ENCODE measurements at places on chromosomes 11 and 22.

DNA sequence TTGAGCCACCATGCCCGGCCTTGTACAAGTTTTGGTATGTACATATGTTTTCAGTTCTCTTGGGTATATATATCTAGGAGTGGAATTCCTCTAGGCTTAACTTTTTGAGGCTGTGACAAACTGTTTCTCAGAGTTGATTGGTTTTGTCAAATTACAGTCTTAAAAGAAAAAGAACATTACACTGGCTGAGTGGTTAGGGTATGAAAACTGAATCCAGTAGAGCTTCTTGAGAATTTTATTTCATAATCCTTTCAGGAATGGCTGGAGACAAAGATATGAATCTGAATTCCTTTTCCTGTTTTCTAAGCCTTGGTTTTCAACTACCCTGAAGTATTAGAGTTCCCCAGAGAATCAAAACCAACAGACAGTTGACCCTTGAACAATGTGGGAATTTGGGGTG, 6.5 kb downstream of the METTL15 start:
- DNase-seq: no peak

- no peak for DNase-seq
Observed at GRCh38 chr11:65412271-65413076, 10.1 kb upstream of the NEAT1 start.

DNA sequence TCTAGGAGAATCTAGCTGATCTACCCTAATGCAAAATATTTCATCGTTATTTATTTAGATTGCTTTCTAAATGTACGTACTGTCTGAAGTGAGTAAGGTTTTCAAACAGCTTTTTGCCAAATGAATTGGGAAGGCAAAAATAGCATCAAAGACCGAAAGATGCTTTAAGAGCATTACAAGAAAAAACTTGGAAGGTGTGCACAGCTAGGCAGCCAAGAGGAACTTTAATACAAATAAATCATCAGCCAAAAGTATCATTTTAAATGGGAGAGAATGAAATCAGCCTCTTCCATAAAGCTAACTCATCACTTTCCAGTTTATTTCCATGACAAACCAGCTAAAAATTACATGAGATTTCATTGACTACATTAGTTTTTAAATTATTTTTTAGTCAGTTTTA, 30.2 kb upstream of the CFAP300 start:
- no peak for DNase-seq

DNA sequence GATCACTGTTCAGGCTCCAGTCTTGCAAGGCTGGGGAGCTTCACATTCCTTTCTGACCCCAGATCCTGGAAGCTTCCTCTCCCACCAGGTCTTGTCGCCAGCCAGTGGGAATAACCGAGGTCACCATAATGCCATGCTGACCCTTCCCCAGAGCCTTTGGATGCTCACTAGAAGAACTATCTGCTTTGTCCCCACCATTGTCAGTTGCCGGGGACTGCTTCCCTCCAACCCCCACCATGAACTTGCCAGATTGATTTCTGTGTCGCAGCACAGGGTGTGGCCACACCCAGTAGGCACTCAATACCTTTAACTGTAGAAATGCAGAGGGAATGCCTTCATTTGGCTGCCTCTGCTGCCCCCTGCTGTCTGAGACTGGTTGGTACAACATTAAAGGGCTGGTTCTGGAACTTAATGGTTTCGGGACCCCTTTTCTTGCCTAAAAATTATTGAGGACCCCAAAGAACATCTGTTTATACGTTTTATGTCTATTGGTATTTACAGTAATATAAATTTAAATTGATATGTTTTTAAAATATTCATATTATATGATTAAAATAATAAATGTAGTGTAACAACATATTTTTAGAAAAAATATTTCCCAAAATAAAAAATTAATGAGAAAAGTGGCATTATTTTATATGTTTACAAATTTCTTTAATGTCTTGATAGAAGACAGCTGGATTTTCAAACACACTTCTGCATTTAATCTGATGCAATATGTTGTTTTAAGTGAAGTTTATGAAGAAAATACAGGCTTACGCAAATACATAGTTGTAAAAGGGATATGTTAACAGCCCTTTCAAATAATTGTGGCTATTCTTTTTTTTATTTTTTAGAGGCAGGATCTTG, 6.7 kb upstream of the GDPD5 start:
- DNase-seq: peak; percentile 77

- DNase-seq: peak; percentile 13
Observed at GRCh38 chr11:46489656-46490560, 98.3 kb upstream of the CHRM4 start.

DNA sequence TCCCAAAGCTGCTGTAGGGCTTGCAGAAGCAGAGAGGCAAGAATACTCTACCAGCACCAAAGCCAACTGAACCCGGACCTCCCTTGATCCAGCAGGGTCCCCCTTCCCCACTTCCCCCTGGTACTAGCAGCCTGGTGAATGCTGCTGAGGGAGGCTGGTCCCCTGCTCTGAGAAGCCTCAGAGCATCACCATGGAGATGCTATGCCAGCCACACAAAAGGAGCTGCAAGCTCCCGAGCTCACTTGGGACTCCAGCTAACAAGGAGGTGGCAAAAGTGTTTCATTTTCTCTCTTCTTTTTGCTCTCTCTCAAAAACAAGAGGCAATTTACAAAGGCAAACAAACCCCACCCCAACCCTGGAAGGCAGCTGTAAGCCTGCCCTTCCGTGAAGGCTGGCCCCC, 509.8 kb downstream of the BUD13 start:
- no peak for DNase-seq

- no peak for DNase-seq
Observed at GRCh38 chr11:112524798-112525197, 264.1 kb upstream of the PLET1 start.

- DNase-seq: no peak
Observed at GRCh38 chr11:95193541-95193940, 37.5 kb downstream of the SESN3 start.

DNA sequence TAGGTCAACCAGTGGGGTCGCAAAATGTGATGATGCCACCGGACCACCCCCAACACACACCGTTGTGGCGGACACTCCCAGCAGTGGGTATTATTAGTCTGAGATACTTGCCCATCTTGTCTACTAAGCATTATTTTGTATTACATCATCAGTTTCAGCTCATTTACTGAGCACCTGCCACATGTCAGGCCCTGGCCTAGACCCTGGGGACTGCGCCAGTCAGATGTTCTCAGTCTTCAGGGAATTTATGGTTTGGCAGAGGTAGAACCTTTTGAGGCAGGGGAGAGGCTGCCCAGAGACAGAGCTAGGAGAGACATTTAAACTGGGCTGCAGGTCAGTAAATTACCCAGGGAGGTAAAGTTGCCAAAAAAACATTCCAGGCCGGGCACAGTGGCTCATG, 43.1 kb upstream of the GCAT start:
- DNase-seq: no peak

GRCh38 chr11:94130298-94131046, 1.8 kb downstream of the PANX1 start:
- no peak for DNase-seq

DNA sequence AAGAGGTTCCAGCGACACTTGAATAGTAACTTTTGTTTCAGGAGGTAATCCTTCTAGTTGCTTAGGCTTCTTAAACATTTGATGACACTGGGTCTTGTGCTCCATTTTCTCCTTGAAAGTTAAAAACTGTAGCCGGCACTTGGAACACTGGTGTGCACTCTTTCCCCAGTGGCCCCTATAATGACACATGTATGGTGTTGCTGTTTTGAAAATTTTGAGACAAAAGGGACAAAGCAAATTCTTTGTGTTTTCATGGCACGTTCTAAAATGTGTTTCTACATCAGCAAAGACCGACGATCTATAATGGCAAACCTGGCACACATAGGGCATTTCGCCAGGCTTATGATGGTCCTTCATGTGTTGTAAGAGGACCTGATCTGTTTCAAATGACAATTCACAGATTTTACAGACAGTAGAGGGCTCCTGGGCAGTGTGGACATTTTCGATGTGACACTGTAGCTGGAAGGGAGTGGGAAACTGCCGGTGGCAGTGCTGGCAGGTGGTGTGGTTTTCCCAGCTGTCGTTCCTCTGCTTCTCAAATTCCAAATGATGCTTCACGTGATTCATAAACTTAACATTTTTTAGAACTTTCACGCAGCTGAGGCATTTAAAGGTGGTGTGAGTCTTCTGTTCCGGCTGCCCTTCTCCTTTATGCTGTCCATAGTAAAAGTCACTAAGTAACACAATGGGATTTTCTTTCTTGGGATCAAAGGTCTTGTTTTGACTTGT, 20.5 kb downstream of the ZNF280B start:
- DNase-seq: no peak

DNA sequence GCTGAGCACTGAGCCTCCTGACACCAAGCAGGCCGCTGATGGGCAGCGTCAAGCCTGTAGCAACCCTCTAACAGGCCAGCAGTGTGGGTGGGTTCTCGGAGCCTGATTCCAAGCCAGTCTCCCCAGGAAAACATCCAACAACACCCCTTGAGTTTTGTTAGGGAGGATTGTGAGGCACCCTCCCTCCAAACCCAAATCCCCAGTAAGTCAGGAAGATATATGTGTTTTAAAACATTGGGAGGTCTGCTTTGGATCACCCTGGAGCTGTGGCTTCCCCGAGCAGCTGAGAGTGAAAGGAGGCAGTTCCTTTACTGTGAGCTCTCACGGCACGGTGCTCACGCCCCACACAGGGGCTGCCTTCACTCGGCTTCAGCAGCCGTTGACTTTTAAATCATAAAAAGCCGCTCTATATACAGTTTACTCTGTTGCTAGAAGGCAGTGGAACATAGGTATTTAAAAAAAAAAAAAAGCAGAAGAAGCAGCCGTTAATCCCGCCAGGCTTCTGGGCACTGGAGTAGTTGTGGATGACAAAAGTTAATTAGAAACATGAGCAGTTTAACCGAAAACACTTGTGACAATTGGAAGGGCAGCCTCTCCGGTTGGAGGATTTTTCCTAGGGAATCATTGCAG, 218.6 kb downstream of the NAV2 start:
- no peak for DNase-seq

GRCh38 chr11:96109331-96110030, 185.6 kb upstream of the MTMR2 start:
- no peak for DNase-seq
